Fibroblast of lung (primary cell): ENCODE measurements at places on chromosomes 16 and 17. TPM values are rescaled to one million over a fixed set of nuclear protein-coding genes. Genes with fewer than 3 reads are reported as not detected.
A peak's percentile ranks its signal among the peaks of the same experiment; 100 is the strongest.

Gene SLC35G6
- total RNA-seq: not detected in 2 replicates

DNA sequence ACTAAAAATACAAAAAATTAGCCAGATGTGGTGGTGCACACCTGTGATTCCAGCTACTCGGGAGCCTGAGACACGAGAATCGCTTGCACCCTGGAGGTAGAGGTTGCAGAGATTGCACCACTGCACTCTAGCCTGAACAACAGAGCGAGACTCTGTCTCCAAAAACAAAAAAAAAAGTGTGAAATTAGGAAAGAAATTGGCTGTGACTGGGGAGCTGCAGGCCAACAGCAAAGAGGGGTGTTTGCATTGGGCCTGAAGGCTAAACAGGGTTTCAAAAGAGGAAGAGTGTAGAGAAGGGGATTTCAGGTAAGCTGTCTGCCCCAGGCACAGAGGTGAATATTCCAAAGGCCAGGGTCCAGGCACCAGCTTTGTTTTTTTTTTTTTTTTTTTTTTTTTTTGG, 9.4 kb downstream of the BMERB1 start:
- DNase-seq: no peak

Gene NXN
- 48.0 and 53.8 TPM in 2 replicates for total RNA-seq

DNA sequence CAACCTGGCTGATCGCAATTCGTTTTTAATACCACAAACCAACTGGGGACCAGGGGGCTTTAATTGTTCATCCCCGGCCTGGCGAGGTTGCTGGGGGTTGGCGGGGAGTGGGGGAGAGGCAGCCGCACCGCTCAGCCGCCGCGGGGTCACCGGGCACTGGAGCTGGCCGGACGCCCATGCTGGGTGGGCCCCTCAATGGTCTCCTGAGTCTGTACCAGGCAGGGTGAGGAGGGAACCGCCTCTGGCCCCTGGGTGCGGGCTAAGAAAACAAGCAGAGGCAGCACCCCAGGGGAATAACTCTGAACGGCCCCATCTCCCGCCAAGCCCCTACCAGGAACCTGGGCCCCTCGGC, 43.9 kb downstream of the ACTG1 start:
- no peak for DNase-seq

Gene SLC5A11
- under 0.01 TPM in 1 of 2 replicates, not detected in the other for total RNA-seq

Gene HSF5
- under 0.01 TPM in 2 replicates for total RNA-seq

Gene SLFN14
- not detected in 2 replicates for total RNA-seq

Gene ZNF597
- 1.8 and 2.0 TPM in 2 replicates for total RNA-seq

DNA sequence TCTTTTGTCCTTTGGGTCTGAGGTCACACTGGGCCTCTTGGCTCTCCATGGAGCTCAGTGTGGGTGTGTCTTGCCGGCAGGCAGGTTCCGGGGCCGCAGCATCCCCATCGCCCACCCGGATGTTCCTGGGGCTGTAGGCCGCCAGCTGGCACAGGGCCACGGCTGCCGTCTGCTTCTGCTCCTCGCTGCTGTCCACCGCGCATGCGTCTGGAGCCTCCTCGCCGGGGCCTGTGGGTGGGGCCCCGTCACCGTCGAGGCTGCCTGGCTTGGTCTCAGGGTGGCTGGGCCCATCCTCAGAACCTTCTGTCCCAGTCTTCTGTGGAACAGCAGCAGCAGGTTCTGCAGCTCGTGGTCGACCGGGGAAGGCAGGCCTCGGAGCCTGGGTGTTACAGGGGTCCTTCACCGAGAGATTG, 9.6 kb downstream of the ZNF750 start:
- peak; percentile 18 for DNase-seq

DNA sequence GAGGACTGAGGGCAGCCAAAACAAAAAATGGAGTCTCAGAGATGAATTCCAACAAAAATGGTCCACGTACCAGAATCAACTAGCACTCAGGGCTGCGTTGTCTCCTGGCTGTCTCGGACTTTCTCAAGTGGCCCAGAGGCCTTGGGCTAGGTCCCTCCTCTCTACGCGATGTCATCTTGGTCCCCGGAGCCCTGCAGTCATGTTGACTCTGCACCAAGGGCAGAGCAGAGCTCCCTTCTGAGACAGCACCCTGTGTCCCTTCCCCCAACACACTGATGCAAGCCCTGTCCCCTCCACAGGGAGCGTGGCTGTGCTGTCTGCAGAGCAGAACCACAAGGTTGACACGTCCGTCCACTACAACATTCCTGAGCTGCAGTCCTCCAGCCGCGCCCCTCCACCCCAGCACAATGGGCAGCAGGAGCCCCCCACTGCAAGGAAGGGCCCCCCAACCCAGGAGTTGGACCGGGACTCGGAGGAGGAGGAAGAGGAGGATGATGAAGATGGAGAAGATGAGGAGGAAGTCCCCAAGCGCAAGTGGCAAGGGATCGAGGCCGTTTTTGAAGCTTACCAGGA, 20.8 kb downstream of the GINS2 start:
- DNase-seq: no peak

DNA sequence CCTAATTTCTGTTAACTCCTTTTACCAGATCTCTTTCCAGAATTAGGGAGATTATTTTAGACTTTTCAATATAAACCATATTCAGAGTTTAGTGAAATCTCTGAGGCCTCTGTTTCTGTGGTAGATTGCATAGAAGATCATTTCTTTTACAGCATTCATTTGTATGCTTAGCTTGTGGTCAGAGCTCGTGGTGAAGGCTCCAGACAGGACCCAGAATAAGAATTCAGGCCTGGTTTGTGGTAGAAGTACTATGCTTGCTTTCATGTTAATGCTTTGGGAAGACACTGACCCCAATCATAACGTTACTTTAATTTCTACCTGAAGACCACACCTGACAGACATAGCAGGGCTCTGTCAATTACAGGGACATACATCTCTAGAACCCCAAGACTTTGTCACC, 258.1 kb downstream of the FTO start:
- no peak for DNase-seq

Gene GDPD1
- total RNA-seq: 1.3 and 1.5 TPM in 2 replicates

- DNase-seq: peak; percentile 57
Measured at GRCh38 chr16:57091200-57091974, 996 bp upstream of the CPNE2 start.

Gene CCDC200
- total RNA-seq: not detected in 2 replicates

DNA sequence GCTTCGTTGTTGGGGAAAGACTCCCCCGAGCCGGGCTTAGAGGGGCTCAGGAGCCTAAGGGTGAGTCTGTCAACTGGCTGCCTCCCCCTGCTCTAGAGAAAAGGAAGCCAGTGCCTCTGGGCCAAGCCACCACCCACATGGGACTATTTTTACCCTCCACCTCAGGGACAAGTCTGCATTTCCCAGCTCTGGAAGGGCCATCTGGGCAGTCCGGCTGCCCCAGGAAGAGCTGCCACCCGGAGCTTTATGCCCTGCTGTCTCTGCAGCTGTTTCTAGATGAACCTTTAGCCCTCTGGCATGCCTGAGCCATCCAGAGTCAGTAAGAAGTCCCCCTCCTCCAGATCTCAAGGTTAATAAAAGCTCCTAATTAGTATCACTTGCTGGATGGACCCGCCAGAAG, 5.3 kb upstream of the RPRML start:
- no peak for DNase-seq

DNA sequence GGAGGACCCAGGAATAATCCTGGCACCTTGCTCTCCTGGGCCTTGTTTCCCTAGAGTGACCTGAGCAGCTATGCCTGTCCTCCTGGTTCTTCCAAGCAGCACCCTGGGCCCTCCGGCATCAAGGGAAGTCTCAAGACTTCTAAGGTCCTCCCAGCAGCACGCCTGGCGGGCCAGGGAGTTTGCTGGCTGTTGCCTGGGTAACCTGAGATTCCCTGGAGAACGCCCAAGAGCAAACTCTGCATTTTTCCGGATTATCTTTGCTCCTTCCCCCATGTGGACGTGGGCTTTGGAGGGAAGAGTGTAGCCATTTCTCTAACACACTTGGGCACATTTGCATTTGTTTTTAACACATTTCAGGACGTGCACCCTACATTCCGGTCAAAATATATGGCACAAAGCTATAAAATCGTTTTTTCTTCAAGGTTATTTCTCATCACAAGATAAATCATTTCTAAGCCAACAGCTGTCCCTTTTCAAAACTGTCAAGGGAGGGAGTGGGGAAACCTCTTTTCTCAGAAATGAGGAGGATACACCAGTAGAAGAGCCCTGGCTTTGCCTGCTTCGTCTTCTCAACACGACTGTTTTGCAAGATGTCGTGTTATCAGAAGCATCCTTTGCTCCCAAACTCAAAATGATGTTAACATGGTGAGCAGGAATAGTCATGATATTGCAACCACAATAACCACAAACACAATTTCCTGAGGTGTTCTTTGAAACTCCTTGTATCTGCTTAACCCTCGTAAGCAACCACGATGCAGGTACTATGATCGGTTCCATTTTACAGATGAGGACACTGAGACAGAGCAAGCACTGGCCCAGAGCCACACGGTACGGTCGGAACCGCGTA, 116.5 kb downstream of the ADCY9 start:
- DNase-seq: peak; percentile 74

DNA sequence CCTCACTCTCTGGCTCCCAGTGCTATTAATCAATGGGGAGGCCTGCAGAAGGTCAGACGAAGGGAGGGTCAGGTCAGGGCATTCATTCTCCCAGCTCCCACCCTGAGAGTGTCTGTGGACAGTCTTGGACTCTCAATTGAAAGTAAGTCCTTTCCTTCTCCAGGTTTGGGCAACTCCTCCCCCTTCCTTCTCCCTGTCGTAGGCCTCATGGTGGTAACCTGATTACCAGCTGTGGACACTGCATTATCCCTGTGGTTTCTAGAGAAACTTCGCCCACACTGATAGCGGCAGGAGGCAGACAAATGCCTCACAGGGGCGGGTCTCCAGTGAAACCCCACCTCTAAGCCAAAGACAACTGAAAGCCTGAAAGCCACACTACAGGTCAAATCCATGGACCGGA, 57.7 kb upstream of the SLC25A19 start:
- DNase-seq: peak; percentile 28

DNA sequence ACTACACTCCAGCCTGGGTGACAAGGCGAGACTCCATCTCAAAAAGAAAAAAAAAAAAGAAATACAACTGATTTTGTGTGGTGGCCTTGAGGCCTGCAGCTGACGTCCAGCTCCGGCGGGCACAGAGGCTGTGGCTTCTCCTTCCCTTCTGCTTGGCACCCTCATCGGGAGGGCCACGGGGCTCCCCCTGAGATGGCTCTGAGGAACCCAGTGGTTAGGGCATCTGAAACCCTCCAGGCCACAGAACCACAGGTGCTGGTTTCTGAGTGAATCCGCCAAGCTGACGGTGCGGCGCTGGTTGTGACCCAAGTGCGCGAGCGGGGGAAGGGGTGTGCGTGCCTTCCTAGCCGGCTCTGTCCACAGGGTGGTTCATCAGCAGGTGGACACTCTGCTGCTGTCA, 63.4 kb downstream of the LMF1 start:
- DNase-seq: no peak
